GM23248 (cell line): ENCODE measurements at places on chromosomes 1 and 21.

GRCh38 chr1:117814856-117815797 lies 114.3 kb downstream of the GDAP2 start:
- H3K27ac ChIP-seq = no peak overlapping the region
- DNase-seq = peak; percentile 60
- H3K4me1 ChIP-seq = peaks cover 27% of the 10 kb centered on the region
- H3K4me3 ChIP-seq = no peak overlapping the region
- H3K27me3 ChIP-seq = no peaks in the 10 kb centered on the region

DNA sequence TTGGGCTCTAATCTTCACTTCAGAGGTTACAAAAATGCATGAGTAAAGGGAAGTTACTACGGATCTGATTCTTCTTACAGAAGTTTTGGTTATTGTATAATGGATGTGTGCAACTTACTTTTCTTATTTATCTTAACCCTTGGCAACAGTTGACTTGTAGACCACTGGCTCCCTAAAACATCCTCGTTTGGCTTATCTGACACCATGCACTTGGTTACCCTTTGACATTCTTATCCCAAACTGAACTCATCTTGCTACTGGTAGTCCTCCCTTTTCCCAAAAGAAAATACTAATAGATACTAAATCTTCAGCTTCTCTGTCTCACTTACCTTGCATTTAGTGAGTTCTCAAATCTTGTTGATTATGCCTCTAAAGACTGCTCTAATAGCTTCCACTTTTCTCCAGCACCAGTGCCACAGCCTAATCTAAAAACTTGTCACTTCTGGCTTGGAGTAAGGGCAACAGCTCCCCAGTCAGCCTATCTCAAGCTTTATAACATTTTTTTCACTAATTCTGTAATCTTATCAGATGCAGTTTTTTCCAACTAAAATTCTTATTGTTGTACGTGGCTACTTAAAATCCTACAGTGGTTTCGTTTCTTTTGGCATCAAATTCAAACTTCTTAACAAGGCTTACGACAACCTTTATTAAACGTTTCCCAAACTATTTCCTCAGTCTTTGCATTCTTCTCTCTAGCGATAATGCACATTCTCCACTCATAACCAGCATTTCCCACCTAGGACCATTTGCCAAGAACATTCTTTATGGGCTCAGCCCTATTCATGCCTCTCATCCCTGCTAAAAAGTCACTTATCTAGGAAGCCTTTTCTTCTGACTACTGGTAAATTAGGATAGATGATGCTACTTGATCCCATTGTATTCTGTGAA lies 204.2 kb downstream of the KCNT2 start:
- no peaks in the 10 kb centered on the region for H3K27me3 ChIP-seq
- peak; percentile 1 for DNase-seq
- peaks cover 33% of the 10 kb centered on the region for H3K4me1 ChIP-seq
- H3K36me3 ChIP-seq = no peaks in the 10 kb centered on the region

DNA sequence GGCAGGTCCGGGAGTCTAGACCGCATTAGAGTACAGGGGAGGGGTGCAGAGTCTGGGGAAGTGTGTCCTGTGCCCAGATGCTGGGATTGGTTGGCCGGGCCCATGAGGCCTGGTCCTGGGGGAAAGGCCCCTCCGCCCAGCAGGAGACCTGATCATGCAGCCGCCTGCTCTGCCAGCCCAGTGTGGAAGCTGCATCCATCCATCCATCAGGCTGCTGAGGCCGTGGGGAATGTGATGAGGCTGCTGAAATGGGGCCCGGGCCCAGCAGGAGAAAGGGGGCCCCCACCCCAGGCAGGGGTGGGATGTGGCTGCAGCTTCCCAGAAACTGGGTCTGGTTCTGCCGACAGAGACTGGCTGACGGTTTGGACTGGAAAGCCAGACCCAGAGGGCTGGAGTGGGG lies 37.2 kb downstream of the EPHA2 start:
- H3K27ac ChIP-seq = no peak overlapping the region
- H3K4me3 ChIP-seq = no peak overlapping the region
- H3K27me3 ChIP-seq = no peaks in the 10 kb centered on the region
- peaks cover 6% of the 10 kb centered on the region; the same call in 1 of the 2 replicates for H3K36me3 ChIP-seq
- H3K4me1 ChIP-seq = peaks cover 28% of the 10 kb centered on the region
- DNase-seq = no peak

GRCh38 chr1:3319874-3320245 lies 134.6 kb upstream of the ARHGEF16 start:
- H3K27me3 ChIP-seq = peaks cover 5% of the 10 kb centered on the region; the same call in 1 of the 2 replicates
- no peak overlapping the region for H3K4me3 ChIP-seq
- H3K4me1 ChIP-seq = peaks cover 7% of the 10 kb centered on the region
- peak; percentile 60 for DNase-seq
- H3K27ac ChIP-seq = no peak overlapping the region

DNA sequence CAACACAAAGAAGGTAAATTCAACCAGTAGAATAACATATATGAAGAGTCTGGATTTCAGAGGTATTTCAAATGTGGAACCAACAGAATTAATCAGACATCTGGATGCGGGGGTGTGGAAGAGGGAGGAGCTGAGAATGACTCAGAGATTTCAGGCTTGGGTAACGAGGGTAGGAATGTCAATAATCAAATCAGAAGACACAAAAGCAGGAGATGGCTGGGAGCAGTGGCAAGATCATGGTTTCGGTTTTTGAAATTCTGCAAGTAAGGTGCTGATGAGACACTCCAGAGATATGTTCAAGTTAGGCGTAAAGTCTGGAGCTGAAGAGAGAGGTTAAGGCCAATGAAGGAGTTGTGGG lies 64.0 kb downstream of the PLPPR5 start:
- peak overlapping the region; percentile 61 for H3K27ac ChIP-seq
- H3K4me1 ChIP-seq = peaks cover 14% of the 10 kb centered on the region
- H3K27me3 ChIP-seq = no peaks in the 10 kb centered on the region
- H3K4me3 ChIP-seq = peak overlapping the region; percentile 60
- peak; percentile 88 for DNase-seq

DNA sequence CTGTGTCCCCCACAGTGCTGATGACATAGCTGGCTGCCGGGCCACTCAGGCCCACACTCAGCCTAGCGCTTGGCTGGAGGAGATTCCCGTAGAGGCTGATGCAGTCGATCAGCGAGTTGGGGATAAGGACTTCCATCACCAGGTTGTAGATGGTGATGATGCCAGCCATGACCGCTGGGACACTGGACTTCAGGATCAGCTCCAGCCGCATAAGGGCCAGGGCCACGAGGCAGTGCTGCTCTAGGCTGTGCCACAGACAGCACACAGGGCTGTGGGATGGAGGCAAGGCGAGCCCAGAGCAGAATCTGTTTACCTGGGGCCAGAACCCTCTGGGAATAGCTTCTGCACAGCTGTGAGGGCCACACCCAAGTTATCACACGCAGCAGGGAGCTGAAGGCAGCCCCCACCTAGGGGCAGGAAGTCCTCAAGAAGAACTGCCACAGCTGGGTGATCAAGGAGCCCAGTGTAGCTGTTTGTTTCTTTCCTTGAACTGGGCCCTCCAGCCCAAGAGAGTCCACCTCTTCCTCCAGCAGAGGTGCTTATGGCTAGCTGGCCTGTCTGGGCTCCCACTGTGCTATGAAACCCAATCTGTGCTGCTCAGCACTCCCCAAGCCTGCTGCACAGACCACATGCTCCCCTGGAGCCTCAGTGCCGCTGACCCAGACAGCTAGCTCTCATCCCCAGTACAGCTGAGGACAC lies 6.2 kb downstream of the SLC2A1 start:
- no peak for DNase-seq
- H3K4me3 ChIP-seq = no peak overlapping the region
- no peaks in the 10 kb centered on the region for H3K27me3 ChIP-seq
- H3K27ac ChIP-seq = no peak overlapping the region
- H3K4me1 ChIP-seq = peaks cover 46% of the 10 kb centered on the region

- H3K36me3 ChIP-seq = no peaks in the 10 kb centered on the region
- H3K27ac ChIP-seq = no peak overlapping the region
- H3K4me3 ChIP-seq = no peak overlapping the region
- no peaks in the 10 kb centered on the region for H3K4me1 ChIP-seq
- no peaks in the 10 kb centered on the region for H3K27me3 ChIP-seq
Measured at GRCh38 chr1:208051651-208052050, 140.7 kb upstream of the CD34 start.

GRCh38 chr1:203133970-203134725 lies 6.6 kb downstream of the ADORA1 start:
- H3K27me3 ChIP-seq = no peaks in the 10 kb centered on the region
- DNase-seq = peak; percentile 51
- H3K36me3 ChIP-seq = no peaks in the 10 kb centered on the region

DNA sequence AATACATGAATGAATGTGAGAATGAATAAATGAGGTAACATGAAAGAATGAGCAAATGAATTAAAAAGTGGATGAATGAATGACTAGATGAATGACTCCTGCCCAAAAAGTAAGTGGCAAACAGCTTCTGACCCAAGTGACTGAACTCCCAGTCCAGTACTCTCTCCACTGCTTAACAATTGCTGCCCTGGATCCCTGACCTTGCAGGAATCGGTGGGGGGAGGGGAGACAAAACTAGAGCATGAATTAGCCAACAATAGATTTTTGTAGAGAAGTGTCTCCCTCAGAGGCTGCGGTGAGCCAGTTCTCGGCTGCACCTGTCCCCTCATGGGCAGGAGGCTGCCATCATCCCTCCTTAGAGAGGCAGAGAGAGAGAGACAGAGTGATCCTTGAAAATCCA lies 5.9 kb upstream of the GRIK3 start:
- H3K27me3 ChIP-seq = peaks cover 14% of the 10 kb centered on the region
- DNase-seq = no peak
- H3K36me3 ChIP-seq = no peaks in the 10 kb centered on the region
- H3K4me1 ChIP-seq = no peaks in the 10 kb centered on the region

- no peaks in the 10 kb centered on the region for H3K36me3 ChIP-seq
- peaks cover 14% of the 10 kb centered on the region for H3K4me1 ChIP-seq
Measured at GRCh38 chr1:28374297-28374696, 4.8 kb downstream of the PHACTR4 start.

DNA sequence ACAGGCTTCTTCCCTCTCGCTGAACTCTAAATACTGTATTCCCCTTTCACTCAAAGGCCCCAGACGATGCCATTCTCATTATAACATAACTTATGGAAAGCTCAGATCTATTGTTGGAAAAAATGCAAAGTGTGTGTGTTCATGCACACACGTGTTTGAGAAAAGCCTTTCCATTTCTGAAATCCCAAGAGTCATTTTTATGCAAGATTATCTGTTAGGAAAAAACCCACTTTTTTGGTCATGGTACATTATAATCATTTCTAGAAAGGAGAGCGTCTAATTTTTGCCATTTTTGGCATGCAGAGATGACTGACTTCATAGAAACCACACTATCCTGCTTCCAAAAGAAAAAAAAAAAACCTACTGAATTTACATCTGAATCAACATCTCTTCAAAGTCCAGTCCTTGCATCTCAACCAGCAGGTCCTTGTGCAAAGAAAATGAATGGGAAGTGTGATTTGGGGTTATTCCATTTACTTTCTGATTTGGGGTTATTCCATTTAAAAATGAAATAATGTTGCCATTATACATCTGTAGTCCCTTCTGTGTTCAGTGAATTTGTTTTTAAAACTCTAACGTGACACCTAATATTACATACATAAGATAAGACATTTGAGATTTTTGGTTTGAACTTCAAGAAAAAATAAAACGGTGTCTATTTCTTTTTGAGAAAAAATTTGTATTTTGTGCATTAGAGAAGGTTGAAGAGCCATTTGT lies 150.3 kb downstream of the DHRS3 start:
- no peak for DNase-seq
- H3K4me1 ChIP-seq = peaks cover 25% of the 10 kb centered on the region
- H3K4me3 ChIP-seq = no peak overlapping the region

- H3K36me3 ChIP-seq = no peaks in the 10 kb centered on the region
- no peaks in the 10 kb centered on the region for H3K4me1 ChIP-seq
- DNase-seq = no peak
- no peak overlapping the region for H3K27ac ChIP-seq
Measured at GRCh38 chr1:7753641-7754040, 17.5 kb upstream of the VAMP3 start.

DNA sequence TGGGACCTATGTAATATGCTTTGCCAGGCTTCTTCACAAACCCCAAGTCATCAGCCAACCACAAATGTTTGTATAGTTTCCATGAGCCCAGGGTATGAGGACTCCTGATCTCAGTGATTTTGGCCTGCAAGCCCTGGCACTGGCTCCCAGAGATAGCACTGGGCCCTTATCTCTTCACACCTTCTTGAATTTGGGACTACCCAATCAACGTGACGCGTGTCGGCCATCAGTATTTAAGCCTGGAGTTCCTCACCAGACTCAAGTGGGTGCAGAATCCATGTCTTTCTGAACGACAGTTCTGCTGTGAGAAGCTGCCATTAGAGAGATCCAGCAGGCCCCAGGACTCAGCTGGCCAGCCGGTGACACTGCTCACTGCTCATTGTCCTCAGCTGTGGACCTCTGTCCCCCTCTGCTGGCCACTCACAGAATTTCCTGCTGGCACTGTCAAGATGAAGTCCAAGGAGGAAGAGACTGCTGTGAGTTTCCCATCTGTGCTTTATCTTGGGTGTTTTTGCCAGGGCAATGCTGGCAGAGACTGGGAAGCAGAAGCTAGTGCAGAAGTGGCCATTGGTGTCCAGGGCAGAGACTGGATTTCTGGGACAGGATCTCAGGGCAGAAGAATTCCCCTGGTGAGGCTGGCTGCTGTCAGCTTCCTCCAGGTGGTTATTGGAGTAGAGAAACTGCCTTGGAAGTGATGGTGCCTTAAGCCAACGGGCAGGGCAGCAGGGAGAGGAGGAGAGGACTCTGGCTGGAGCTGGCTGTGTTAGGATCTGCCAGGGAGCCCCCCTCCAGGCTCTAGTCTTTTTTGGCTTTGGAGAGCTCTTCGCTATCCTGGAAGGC lies 28.4 kb downstream of the TMCC2 start:
- H3K4me3 ChIP-seq = no peak overlapping the region
- H3K27ac ChIP-seq = no peak overlapping the region
- H3K36me3 ChIP-seq = no peaks in the 10 kb centered on the region
- peak; percentile 88 for DNase-seq

- H3K36me3 ChIP-seq = no peaks in the 10 kb centered on the region
- H3K4me3 ChIP-seq = no peak overlapping the region
- DNase-seq = peak; percentile 68
Measured at GRCh38 chr1:91891454-91891853, 5.5 kb upstream of the TGFBR3 start.

GRCh38 chr1:205678286-205679111 lies 1.8 kb downstream of the SLC45A3 start:
- H3K4me1 ChIP-seq = 0 out of 2 replicates have a peak, but pooled peaks cover 7% of the 10 kb centered on the region
- H3K27ac ChIP-seq = no peak overlapping the region
- peak; percentile 20 for DNase-seq
- no peaks in the 10 kb centered on the region for H3K27me3 ChIP-seq
- H3K4me3 ChIP-seq = 0 out of 2 replicates have a peak overlapping the region, but pooled peaks have one; percentile 74

GRCh38 chr1:64502083-64502482 lies 32.2 kb downstream of the CACHD1 start:
- no peaks in the 10 kb centered on the region for H3K36me3 ChIP-seq
- no peak for DNase-seq
- H3K4me1 ChIP-seq = peaks cover 7% of the 10 kb centered on the region; the same call in 1 of the 2 replicates
- no peaks in the 10 kb centered on the region for H3K27me3 ChIP-seq

GRCh38 chr1:3923378-3924185 lies 23.5 kb upstream of the C1orf174 start:
- no peaks in the 10 kb centered on the region for H3K36me3 ChIP-seq
- no peak for DNase-seq
- H3K4me1 ChIP-seq = no peaks in the 10 kb centered on the region
- H3K27ac ChIP-seq = no peak overlapping the region
- H3K4me3 ChIP-seq = no peak overlapping the region
- peaks cover 4% of the 10 kb centered on the region; the same call in 1 of the 2 replicates for H3K27me3 ChIP-seq

- no peaks in the 10 kb centered on the region for H3K36me3 ChIP-seq
- no peak overlapping the region for H3K27ac ChIP-seq
- DNase-seq = no peak
- H3K27me3 ChIP-seq = no peaks in the 10 kb centered on the region
Measured at GRCh38 chr21:19522381-19522780, 1118.8 kb upstream of the TMPRSS15 start.
